ENCODE measurements at places on chromosomes 13 and 19.

DNA sequence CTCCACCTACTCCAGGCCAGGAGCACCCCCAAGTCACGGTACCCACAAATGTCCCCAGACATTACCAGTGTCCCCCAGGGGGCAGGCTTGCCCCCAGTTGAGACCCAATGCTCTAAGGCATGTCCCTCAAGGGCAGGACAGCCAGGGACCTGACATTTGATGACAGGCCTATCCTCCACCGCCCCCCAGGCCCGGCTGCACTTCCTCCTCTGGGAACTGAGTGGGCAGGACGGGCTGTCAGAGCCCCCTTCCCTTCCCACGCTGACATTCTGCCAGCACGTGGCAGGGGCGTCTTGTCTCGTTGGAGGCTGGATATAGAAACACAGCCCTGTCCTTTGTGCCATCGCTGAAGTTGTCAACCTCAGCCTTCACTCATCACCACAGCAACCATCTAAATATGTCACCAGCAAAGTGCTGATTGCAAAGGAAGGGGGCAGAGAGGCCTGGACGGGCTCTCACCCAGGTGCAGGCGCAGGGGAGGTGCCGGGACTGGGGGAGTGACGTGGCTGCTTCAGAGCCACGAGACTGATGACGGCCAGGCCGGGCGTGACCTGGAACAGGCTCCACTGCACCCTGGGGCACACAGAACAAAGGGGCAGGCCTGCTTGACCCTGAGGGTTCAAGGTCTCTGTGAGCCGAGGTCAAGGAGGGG, 38.4 kb downstream of the GNG7 start:
- DNase-seq, result peak; percentile 74

- DNase-seq, result no peak
Measured at GRCh38 chr13:74891610-74892009, 590.4 kb downstream of the TBC1D4 start.

- DNase-seq, result no peak
Measured at GRCh38 chr13:72875233-72875632, 93.3 kb downstream of the PIBF1 start.

DNA sequence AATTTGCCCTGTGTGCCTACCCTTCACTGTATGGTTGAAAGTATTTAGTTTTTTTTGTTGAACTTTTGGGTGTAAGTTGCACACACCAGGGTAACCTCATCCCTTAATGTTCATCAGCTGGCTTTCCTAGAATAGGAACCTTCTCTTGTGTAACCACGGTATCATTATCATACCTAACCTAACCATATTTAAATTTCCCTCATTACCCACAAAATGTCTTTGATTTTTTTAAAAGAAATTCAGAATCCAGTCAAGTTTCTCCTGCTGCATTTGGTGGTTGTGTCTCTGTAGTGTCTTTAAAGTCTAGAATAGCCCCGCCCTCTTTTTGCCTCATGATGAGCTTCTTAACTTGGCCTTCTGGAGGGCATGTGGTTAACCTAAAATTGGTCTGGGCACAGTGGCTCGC, 80.3 kb downstream of the RYR1 start:
- DNase-seq, result peak; percentile 41

GRCh38 chr19:30217461-30217860, 154.7 kb upstream of the ZNF536 start:
- no peak for DNase-seq

GRCh38 chr19:10069046-10069445, 17.1 kb upstream of the SHFL start:
- no peak for DNase-seq

GRCh38 chr13:27104606-27105005, 67.0 kb downstream of the USP12 start:
- no peak for DNase-seq

DNA sequence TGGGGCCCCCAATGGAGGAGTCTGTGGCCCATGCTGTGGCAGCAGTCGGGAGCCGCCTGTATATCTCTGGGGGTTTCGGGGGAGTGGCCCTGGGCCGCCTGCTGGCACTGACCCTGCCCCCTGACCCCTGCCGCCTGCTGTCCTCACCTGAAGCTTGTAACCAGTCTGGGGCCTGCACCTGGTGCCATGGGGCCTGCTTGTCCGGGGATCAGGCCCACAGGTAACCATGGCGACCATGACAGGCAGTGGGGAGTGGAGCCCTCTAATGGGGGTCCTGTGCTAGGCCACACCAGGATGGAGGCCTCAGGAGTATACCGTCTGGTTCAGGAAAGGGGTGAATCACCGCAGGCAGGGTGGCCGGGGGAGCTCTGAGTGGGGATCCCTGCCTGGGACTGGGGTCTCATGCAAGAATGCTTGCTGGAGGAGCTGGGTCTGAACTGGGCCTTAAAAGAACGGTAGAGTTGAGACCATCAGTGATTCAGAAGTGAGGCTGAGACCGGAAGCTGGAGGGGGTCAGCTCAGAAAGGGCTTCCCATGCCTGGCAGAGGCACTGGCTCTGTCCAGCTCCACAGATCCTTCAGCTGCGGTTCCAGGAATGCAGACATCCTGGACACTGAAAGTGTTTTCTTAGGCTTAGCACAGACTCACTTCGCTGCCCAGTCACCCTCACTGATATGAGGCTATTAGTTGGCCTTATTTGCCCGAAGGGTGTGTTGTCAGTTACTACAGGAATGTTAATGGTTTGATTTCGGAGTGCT, 29.1 kb downstream of the CNFN start:
- DNase-seq, result no peak

GRCh38 chr13:32791545-32792172, 205.4 kb downstream of the PDS5B start:
- DNase-seq, result peak; percentile 86

GRCh38 chr13:113959198-113959597, 14.7 kb downstream of the C13orf46 start:
- no peak for DNase-seq

- no peak for DNase-seq
Measured at GRCh38 chr13:20192836-20193161, at the start of gene GJB2. GJB2 (minus strand) TSS chr13:20192938; CDS start chr13:20189581, 3,357 bp downstream.

GRCh38 chr19:3500429-3501101, at the start of gene DOHH:
DOHH (minus strand) TSS chr19:3500674; CDS start chr19:3496814, 3,860 bp downstream.
- DNase-seq, result peak; percentile 99

DNA sequence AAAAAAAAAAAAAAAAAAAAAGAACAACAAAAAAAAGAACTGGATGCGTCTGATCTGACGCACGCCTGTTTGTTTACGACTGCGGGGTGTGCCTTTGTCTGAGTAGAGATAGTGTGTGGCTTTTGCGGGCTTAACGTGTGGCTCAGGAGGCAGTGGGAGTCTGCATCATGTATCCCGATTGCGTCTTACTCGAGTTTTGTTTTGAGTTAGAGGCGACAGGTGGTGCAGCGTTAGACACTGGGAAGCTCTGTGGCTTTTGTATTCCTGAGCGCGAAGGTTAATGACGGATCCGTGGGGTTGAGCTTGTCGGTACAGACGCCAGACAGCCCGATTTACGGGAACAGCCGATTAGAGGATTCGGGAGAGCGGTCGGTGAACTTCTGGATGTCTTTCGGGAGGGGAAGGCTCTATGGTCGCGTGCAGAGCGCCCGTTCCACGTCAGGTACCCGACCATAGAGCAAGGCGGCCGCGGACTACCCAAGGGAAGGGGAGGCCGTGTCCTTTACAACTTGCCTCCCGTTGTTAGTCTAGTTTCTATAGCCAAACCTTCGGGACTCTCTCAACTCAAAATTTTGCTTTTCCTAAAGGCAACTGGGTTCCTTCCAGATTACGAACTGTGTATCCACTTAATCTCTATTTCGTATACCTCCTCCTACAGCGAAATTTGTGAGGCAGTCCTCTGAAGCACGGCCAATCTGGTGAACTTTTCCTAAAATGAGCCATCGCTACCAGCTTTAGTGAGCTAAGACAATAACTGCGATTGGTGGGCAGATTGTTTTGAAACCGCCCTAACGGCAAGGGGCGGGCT, 926 bp upstream of the HNRNPUL1 start:
- DNase-seq, result peak; percentile 75

DNA sequence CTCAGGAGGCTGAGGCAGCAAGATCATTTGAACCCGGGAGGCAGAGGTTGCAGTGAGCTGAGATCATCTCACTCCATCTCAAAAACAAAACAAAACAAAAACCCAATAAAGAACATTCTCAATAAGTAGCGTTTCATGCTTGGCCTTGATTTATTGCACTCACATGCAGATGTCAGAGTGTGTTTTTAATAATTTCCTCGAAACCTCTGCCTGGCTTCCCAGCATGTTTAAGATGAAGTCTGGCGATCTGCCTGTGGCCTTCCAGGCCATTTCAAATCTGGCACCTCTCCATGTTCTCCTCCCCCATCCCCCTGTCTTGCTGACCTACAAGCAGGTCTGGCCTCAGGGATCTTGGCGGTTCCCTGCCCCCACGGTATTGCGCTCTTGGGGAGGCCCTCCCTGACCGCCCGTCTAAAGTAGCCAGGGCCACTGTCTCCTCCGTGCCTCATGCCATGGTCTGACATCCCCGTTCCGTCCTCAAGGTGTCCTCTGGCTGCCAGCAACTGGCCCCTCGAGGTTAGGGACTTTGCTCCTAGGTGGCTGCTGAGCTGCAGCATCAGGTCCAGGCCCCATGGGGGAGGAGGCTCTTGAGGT, 1.6 kb downstream of the WDR88 start:
- DNase-seq, result no peak

DNA sequence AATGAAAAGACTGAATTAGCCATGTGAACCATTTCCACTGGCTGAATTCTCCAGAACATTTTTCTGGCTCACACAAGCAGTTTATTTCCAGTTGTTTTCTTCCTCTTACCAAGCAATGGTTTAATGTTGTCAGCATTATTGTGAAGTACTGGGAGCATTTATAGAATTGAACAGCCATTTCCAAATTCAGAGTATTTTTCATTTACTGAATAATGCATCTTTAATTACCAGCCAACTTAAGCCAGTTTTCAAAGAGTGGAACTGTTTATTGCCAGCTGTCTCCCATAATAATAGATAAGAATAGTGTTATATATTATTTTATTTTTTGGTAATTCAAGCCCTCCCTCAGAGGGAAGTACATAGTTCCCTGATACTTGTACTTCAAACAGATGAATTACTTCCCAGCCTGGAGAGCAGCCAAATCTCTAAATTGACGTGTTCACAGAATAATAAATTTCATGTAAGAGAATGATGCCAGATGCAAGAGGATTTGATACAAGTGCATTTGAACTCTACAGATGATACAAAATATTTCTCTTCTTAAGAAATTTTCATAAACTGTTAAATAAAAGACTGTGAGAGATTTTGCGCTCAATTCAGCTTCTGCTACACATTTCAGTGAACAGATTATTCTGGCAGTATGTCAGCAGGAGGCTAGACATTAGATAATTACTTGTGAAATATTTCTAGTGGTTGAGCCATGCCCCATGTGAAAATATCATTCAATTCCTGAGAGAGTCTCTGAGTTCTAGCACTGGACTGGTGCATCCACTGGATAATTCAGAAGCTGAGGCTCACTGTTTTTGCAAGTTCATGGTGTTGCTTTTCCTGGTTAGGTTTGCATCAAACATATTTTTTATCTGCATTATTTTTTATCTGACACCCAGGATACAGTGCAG, 315.9 kb downstream of the SLC7A1 start:
- DNase-seq, result no peak

GRCh38 chr13:79413521-79413920, 7.5 kb upstream of the RBM26 start:
- no peak for DNase-seq

DNA sequence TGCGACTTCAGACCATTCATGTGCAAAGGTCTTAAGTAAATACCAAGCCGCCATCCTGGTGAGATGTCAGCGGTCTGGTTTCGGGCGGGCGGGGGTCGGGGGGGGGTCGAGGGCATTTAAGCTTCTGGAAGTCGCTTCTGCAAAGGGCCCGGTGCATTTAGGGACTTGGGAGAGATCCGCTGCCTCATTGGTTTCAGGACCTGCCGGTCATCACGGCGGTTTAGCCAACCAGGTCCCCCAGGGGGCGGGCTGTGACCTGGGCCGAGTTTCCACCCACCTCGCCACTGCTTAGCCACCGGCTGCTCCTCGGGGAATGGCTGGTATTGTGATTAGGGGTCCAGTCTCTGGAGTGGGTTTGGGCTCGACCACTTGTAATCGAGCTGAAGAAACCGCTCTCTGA, 7.8 kb downstream of the ANKLE1 start:
- peak; percentile 91 for DNase-seq

DNA sequence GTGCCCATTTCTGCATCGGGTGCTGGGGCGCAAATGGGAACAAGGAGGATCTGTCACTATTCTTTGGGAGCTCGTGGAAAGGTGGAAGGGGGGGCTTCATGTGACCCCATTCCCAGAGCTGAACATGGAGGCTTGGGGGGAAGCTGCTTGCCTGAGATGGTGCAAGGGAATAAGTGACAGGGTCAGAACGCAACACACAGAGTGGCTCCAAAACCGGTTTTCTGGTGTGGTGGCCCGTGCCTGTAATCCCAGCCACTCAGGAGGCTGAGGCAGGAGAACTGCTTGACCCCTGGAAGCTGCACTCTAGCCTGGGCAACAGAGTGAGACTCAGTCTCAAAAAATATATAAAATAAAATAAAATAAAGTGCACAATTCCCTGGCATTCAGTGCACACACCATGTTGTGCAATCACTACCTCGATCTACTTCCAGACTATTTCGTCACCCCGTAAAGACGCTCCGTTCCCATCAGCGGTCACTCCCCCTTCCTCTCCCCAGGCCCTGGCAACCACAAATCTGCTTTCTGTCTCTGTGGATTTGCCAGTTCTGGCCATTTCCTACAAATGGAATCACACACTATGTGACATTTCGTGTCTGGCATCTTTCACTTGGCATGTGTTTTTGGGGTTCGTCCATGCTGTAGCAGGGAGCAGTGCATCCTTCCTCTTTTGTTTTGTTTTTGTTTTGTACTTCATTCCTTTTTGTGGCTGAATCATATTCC, 18.2 kb upstream of the COMP start:
- no peak for DNase-seq

DNA sequence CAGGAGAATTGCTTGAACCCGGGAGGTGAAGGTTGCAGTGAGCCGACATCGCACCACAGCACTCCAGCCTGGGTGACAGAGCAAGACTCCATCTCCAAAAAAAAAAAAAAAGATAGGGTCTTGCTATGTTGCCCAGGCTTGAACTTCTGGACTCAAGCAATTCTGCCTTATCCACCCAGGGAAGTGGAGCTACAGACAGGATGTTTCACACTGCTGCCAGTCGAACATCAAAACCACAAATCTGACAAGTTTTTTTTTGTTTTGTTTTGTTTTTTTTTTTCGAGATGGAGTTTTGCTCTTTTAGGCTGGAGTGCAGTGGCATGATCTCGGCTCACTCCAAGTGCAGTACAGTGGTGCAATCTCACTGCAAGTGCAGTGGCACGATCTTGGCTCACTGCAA, 10.8 kb downstream of the XPO4 start:
- DNase-seq, result no peak

DNA sequence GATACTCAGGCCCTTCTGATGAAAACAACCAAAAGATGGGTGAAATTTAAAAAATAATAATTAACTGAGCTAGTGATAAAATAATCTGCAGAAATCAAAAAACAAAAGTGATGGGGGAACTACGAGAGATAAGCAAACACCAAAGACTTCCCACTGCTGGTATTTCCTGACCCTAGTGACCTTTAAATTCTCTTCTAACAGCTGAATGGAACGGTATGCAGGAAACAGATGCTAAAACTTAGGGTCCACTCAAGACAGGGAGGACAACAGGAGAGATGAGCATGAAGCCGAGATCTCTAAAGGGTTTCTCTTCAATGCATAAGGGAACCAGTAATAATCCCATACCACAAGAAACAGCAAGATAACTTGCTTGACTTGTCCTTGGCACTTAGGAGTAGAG, 50.8 kb downstream of the USP12 start:
- DNase-seq, result no peak

Data from GM12865 (cell line).